ENCODE measurements at places on chromosomes 12 and 14.

GRCh38 chr12:2233034-2233433 lies 180.2 kb downstream of the CACNA1C start:
- no peak for DNase-seq

DNA sequence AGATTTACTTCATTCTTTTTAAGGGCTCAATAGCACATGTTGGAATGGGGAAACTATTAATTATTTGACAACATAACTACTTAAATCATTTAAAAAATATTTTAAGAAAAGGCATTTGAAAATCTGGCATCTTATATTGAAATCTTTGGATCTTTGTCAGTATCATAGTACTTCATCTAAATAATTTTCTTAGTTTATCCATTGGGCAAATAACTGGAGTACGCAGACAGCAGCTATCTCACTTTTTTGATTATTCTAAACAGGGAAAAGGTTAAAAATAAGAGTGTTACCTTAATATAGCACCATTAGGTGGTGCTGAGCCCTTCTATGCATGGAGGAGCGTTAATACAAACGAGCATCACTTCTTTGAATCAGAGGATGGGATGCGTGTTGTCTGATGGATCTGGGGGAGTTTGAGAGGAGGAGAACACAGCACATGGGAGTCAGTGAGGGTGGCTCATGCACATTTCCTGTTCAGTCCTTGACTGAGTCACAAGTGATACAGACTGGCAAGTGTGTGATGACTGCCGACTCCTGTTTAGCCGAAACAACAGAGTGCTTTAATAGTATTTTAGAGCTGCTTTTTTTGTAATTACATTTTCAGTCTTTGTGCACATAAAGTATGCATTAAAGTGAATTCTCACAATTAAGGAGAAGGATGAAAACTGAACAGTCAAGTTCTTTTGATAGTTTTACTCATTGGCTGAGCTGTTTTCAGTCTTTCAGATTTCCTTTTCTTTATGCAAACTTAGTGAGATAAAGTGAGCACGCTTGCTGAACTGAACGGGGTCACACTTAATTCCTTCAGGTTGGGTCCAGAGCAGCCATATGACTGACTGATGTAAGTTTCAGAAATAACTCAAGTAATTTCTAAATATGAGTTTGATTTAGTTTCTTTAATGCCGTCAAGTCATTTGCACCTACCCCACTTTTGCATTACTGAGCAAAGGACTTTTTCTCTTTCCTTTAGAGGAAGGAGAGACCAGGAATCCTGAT lies 92.7 kb downstream of the DIP2B start:
- peak; percentile 5 for DNase-seq

GRCh38 chr12:122884860-122885259 lies 11.1 kb downstream of the VPS37B start:
- DNase-seq: no peak

GRCh38 chr14:101882141-101882935 lies 82.0 kb upstream of the DYNC1H1 start:
- no peak for DNase-seq

DNA sequence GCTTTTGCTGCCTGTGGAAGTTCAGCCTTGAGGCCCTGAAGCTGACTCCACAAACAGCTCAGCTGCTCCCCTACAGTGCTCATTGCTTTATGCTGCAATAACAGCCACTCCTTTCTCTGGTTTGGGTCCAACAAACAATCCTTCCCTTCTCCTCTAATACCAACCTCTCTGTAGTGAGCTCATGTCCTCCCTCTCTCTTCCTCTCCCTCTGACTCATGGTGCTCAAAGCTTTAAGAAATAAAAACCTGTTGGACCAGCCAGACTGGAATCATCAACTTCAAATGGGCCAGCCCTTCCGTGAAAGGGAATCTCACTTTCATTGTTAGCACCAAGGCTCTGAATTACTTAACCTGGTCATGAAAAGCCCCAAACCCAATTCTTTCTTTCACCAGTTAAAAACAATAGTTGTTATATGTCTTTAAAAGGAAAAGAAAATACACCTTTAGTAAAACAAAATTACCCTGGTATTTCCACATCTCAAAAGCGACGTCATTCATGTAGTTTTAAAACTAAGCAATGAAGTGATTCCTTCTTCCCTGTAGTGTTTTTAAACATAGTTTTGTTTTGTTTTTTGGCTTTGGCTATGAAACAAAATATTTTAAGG lies 126.4 kb downstream of the DUSP6 start:
- DNase-seq: no peak

DNA sequence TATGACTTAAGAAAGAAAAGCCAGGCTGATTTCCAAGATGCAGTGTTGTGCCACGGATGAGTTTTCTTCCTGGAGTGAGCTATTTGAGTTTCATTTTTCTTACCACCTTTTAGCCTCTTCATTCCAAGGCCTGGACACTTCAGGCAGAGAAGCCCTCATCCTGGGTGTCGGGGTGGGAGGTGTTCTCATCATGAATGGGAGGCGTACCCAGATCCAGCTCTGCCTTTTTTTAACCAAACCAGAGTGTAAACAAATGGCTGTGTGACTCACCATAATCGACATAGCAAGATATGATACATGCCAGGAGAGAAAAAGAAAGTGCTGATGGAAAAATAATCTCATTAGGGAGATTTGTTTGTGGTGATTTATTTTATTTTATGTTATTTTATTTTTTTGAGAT lies 79.9 kb downstream of the ARF6 start:
- DNase-seq: no peak

DNA sequence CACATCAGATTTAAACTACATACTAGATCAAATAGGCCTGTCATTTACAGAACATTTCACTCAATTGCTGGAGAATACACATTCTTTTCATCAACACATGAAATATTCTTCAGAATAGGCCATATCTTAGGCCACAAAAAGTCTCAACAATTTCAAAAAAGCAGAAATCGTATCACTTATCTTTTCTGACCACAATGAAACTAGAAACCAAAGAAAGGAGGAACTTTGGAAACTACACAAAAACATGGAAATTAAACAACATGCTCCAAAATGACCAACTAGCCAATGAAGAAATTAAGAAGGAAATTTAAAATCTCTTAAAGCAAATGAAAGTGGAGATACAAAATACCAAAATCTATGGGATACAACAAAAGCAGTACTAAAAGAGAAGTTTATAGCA lies 35.1 kb downstream of the PARP11 start:
- DNase-seq: no peak

GRCh38 chr12:111405859-111406473 lies at the start of gene SH2B3:
SH2B3 (plus strand) TSS chr12:111405923; CDS start chr12:111418146, 12,223 bp downstream.
- DNase-seq: no peak

GRCh38 chr12:132356691-132357622 lies 27.6 kb upstream of the GALNT9 start:
- no peak for DNase-seq

DNA sequence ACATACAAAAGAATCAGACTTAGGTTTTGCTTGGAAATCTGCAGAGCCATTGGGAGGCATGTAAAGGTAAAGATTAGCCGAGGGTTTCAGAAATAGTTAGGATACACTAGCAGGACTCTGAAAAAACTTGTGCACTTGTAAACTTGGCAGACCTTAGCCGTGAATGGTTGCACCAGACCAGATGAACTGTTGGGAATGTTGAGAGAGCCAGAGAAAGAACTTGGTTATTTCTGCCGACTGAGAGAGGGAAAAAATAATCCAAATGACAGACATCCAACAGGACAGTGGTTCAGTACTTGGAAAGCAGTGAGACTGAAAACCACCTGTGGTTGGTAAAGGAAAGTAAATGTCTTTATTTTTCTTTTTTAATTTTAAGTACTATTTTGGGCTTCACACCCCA lies 222.5 kb upstream of the DDHD1 start:
- no peak for DNase-seq

- DNase-seq: no peak
Measured at GRCh38 chr12:52903855-52904508, 894 bp downstream of the KRT8 start.

DNA sequence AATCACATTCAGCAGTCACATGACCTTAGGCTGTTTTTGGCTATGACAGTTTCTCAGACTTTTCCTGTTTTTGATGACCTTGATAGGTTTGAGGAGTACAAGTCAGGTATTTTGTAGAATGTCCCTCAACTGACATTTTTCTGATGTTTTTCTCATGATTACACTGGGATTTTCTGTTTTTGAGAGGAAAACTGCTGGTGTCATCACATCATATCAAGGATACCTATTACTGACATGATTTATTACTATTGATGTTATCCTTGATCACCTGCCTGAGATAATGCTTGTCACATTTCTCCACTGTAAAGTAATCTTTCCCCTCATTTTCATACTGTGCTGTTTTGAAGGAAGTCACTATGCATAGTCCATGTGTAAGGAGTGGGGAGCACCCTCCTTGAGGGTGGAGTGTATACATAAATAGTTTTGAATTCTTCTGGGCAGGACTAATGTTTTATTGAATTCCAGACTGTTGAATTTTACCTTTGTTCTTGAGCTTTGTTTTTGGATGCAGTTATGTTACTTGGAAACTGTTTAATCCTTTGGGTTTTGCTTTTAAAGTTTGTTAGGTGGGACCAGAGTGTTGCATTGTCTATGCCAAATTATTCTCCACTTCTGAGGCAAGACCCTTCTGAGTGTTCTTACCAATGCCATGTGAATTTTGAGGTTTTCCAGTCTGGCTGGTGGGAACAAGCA lies 444.5 kb upstream of the FAR2 start:
- DNase-seq: no peak

DNA sequence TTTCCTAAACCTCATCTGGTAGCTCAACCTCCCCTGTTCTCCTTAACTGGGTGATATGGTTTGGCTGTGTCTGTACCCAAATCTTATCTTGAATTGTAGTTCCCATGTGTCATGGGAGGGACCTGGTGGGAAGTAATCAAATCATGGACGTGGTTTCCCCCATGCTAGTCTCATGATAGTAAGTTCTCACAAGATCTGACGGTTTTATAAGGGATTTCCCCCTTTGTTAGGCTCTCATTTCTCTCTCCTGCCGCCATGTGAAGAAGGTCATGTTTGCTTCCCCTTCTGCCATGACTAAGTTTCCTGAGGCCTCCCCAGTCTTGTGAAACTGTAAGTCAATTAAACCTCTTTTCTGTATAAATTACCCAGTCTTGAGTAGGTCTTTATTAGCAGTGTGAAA lies 19.5 kb downstream of the COX16 start:
- DNase-seq: no peak

GRCh38 chr12:3076730-3077571 lies at the start of gene TSPAN9:
TSPAN9 (plus strand) TSS chr12:3077379; CDS start chr12:3201194, 123,815 bp downstream.
- peak; percentile 51 for DNase-seq

GRCh38 chr12:56120158-56120846 lies 2.2 kb downstream of the ZC3H10 start:
- DNase-seq: no peak

DNA sequence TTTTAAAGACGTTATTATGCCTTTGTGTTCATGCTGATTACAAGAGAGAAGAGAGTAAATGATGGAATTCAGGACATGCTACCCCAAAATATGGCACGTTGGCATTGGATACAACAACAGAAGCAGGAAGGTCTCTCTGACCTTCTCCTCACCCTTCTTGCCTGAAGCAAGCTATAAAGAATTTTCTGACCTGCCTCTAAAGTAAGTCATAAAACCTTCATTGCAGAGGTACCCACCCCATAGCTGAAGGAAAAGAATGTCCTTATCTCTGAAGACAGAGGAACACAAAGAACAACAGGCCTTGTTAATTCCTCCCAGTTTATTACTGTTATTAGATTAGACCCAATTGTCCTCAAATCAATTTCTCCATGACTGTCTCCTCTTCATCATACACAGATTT lies 176.2 kb downstream of the FBXL14 start:
- no peak for DNase-seq

GRCh38 chr12:124719231-124719630 lies 144.4 kb downstream of the SCARB1 start:
- DNase-seq: no peak

GRCh38 chr12:110582276-110583136 lies 612 bp downstream of the PPTC7 start:
- DNase-seq: no peak

- no peak for DNase-seq
Measured at GRCh38 chr12:132954471-132955048, 1.5 kb downstream of the ZNF605 start.

- no peak for DNase-seq
Measured at GRCh38 chr12:40889329-40889728, 197.1 kb downstream of the CNTN1 start.

DNA sequence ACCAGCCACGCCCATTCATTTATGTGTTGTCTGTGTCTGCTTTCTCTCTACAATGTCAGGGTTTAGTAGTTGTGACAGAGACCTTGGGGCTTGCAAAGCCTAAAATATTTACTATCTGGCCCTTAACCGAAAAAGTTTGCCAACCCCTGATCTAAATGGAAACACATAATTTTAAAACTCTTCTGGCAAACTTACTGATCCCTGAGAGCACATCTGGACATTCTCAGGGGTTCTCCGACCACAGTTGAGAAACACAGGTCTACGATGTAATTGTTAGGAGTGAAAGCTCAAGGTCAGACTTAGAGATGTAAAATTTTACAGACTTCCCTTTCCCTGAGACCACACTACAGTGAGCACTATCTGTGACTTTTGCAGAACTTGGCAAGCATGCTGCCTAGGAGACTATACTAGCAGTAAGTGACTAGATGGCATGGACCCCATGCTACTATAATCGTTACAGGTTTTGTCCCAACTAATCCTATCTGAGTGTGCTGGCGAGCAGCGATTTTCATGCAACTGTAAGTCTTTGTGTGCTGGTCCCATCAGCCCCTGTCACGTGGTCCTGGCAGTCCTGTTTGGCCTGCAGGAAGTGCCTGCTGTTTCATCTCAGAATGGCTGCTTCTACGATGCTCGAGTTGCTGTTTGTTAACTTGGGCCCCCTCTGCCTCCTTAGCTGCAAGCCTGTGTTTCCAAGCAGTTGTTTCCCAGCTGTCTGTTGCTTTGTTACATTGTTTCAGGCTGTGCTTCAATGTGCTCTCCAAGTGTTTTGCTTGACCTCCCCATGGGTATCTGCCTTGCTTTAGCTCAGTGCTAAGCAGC lies 21.6 kb downstream of the TMTC2 start:
- no peak for DNase-seq

- no peak for DNase-seq
Measured at GRCh38 chr12:71469258-71469750, 29.7 kb downstream of the LGR5 start.

DNA sequence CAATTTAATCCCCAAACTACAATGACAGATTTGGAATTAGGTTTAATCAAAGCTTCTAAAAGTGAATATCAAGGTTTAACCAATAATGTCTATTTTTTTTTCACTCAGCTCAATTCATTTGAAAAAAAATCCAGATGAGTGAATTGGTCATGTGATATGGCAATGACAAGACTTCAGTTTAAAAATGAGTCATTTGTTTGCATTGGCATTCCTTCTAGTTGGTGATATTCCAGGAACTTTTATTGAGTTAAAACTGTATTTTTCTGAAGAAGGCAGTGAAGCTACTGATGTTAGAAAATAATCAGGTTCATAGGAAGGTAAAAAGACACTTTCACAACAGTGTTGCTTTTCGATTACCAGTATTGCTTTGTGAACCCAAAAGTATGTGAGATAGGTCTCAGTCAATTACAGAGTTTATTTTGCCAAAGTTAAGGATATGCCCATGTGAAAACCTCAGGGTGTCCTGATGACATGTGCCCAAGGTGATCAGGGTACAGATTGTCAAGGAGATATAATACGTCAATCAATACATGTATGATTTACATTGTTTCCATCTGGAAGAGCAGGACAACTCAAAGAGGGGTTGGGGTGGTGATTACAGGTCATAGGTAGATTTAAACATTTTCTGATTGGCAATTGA lies 1214.9 kb downstream of the GALC start:
- no peak for DNase-seq
